Pulmonary artery endothelial cell (primary cell): ENCODE measurements at places on chromosomes 3 and 15.

DNA sequence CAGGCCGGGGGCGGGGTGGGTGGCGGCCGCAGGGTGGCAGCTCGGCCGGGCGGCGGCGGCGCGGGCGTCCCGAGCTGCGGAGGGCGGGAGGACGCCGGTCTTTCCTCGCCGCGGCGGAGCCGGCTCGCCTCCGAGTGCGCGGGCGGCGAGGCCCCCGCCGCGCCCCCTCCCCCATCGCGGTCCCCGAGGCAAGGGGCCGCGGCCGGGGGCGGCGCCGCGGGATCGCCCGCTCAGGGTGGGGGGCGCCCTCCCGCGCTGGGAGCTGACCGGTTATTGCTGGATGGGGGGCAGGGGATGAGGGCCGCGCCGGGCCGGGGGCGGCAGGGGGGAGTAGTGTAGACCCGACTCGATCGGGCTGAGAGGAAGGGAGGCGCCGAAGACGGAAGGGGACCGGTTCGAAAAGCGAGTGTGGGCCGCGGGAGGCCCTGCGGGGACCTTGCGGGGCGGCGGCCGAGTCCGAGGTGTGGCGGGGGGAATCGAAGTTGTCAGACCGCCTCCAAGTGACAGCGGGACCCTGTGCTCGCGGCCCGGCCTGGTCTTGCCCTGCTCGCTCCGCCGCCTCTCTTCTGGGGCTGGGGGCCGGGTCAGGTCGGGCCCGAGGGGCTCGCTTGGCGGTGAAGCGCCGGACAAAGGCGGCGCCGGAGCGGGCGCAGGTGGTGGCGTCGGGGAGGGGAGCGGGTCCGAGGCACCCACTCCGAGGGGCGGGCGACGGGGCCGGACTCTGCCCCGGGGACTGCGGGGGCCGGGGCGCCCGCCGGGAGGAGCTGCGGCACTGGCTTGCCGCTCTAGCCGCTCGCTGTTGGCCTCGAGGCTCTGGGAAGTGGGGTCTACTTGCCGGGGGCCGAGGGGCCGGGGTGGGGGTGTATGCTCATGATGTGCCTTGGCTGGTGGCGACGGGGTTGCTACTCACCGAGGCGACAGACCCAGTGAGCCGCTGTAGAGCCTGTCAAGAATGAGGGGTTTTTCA lies 1.1 kb downstream of the BAHD1 start:
- DNase-seq = no peak

DNA sequence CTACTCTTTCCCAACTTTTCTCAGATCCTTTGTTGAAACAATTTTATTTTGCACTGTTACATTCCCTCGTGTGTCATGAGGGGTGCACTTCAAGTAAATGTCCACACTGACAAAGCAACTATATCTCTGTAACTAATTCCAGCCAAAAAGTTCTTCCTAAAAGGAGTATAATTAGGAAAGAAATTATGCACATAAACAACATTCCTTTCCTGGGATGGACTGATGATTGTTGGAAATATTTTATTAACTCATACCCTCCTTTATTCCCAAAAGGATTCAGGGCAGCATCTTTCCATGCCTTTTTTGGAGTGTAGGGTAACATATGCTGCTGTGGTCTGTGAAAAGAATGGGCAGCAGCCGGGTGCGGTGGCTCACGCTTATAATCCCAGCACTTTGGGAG lies 426.1 kb upstream of the THBS1 start:
- DNase-seq = no peak

- no peak for DNase-seq
Observed at GRCh38 chr3:54826251-54826691, 101.6 kb downstream of the LRTM1 start.

DNA sequence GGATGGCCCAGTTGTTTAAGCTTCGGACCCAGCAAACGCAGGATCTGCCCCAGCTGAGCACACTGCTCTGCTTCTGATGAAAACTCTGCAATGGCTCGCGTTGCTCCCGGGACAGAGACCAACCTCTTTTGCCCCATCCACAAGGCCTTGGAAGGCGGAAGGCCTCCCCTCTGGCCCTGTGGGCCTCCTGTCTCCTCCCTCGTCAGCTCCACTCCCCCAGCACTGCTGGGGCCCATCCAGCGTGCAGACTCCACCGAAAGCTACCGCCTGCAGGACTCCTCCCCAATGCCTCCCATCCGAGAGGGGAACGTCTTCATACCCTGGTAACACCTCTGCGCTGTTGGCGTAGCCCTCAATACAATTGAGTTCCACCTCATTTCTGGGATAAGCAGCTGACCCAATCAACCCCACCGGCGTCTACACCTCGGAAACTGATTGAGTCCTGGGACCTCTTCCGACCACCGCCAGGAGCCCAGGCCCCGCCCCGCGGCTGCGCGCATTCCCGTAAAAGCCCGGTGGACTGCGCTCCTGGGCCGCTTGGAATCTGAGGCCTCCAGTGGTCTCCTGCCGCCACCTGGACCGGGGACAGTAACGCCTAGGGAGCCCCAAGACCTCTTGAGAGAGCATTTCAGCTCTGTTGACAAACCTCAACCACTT lies at the start of gene PRR23E:
Gene PRR23E (plus strand): TSS at position 556 of the 657 bp plus-strand sequence. CDS start 3,555 bp downstream, outside the sequence.
- no peak for DNase-seq

DNA sequence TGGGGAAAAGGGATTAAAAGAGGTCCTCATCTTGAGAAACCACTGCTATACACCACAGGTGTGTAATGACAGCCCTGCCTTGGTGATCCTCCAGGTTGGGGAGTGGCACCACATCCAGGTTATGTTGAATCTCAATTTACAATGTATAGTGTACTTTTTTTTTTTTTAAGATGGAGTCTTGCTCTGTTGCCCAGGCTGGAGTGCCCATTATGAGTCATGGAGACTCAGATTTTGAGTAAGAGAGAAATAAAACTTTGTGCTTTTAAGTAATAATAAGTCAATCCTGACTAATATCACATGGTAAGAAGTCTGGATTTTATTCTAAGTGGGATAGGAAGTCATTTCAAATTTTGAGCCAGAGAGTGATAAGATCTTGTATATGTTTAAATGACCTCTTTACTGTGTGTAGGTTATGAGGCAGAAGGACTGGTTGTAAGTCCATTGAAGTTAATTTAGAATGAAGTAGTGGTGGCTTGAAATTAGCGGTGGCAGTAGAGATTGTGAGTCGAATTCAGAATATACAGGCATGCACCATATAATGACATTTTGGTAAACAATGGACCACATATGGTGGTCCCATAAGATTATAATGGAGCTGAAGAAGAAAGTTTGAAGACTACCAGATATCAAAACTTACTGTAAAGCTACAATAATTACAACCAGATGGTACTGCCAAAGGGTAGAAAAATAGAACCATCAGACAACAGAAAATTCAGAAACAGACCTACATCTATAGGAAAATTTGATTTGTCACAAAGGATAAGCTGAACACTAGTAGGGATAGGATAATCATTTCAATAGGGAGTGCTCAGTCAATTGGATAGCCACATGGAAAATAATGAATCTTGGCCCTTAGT lies 20.7 kb downstream of the POPDC2 start:
- DNase-seq = no peak

DNA sequence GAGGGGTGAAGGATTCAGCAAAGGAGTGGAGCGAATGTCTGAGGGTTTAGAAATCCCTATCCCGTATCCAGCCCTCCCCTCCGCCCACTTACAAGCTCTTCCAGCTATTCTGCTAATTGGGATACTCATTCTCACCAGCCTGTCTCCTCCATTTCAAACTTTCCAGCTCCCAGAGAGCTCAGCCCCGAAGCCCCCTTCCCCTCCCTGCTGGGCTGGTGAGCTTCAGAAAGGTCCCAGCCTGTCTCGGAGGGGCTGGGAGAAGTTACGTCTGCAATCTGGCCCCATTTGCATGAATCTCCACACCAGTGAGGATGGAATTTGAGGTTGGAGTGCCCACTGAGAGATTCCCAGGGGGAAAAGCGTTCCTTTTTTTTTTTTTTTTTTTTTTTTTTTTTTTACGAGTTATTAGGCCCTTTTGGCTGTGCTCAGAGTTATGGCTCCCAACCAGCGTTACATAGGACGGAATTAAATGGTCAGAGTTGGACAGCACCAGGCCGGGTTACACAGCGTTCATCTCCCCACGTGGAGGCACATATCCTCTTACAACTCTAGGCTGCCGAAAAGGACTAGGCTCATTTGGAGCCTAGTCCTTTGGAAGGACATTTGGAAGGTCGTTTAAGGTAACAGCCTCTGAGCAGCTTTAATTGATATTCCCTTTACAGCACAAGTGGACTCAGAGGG lies 34.6 kb downstream of the FGD5 start:
- DNase-seq = no peak

- DNase-seq = no peak
Observed at GRCh38 chr3:13420831-13421765, 976 bp upstream of the NUP210 start.

- DNase-seq = no peak
Observed at GRCh38 chr3:102238362-102238761, 196.5 kb upstream of the ZPLD1 start.

DNA sequence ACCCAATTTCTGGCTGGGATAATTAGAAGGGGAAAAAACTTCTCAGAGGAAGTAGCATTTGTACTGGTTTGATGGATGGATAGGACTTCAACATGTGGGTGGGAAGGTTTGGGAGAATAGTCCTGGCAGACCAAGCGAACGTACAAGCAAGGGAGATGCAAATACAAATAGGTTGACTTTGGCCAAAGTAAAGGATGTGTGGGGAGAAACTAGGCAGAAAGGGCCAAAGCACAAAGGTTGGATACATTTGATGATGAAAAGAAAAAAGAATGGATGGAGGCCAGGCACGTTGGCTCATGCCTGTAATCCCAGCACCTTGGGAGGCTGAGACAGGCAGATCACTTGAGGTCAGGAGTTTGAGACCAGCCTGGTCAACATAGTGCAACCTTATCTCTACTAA lies 63.4 kb downstream of the ERC2 start:
- DNase-seq = no peak

- DNase-seq = no peak
Observed at GRCh38 chr3:59809016-59809415, 759.2 kb upstream of the CFAP20DC start.

DNA sequence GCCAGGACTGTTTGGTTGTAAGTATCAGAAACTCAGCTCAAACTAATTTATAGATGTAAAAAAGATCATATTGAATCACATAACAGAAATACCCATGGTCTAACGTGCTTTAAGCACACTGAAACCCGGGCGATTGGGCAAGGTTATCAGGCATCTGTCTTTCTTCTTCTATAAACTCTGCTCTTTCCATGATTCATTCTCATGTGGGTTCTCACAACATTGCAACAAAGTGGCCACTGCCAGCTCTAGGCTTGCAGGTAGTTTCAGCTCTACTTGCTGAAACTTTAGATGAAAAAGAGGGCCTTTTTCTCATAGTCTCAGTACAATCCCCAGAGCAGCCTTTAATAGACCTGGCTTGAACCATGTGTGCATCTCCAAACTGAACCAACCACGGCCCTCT lies 456.1 kb downstream of the MFSD1 start:
- DNase-seq = no peak

DNA sequence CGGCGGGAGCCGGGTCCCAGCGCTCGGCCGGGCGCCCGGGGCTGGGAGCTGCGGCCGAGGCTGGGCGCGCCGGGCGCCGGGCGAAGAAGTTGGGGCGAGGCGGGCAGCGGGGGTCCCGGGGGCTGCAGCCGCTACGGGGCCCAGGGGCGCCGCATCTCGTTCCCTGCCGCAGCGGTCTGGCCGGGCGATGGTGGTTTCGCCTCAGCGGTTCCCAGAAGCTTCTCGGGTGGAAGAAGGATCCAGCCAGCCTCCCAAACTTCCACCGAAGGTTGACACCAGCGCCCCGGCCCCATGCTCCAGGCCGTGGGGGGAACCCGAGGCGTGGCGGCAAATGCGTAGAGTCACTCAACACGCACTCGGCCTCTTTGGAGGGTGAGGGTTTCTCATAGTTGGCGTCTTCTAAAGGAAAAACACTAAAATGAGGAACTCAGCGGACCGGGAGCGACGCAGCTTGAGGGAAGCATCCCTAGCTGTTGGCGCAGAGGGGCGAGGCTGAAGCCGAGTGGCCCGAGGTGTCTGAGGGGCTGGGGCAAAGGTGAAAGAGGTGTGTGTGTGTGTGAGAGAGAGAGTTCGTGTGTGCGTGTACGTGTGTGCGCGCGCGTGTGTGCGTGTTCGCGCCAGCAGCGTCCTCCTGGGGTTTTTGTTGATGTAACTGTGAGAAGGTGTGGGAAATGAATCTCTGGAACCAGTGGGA lies 940 bp downstream of the BOC start:
- no peak for DNase-seq

- peak; percentile 79 for DNase-seq
Observed at GRCh38 chr3:190120269-190121060, at the start of gene P3H2. TSS of gene P3H2 (minus strand) at chr3:190120897. CDS start at chr3:190120731, 166 bp downstream.

DNA sequence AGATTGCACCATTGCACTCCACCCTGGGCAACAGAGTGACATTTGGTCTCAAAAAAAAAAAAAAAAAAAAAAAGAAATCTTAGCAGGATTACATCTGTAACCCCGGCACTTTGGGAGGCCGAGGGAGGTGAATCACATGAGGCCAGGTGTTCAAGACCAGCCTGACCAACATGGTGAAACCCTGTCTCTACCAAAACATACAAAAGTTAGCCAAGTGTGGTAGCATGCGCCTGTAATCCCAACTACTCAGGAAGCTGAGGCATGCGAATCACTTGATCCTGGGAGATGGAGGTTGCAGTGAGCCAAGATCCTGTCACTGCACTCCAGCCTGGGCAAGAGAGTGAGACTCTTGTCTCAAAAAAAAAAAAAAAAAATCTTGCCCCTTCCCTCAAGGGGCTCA lies 40.4 kb downstream of the LIPC start:
- no peak for DNase-seq

GRCh38 chr15:40380636-40381035 lies 1.9 kb upstream of the KNSTRN start:
- DNase-seq = no peak

GRCh38 chr3:21620511-21621155 lies 130.4 kb downstream of the ZNF385D start:
- DNase-seq = no peak

GRCh38 chr15:60021589-60022378 lies 17.7 kb downstream of the FOXB1 start:
- no peak for DNase-seq
